ENCODE measurements at places on chromosomes 16 and 17.

GRCh38 chr16:51211148-51211547 is 60.1 kb upstream of the SALL1 start:
- DNase-seq: no peak

GRCh38 chr17:39118674-39119419 is 32.6 kb downstream of the PLXDC1 start:
- no peak for DNase-seq

GRCh38 chr16:58958749-58959148 is 224.6 kb upstream of the GOT2 start:
- no peak for DNase-seq

DNA sequence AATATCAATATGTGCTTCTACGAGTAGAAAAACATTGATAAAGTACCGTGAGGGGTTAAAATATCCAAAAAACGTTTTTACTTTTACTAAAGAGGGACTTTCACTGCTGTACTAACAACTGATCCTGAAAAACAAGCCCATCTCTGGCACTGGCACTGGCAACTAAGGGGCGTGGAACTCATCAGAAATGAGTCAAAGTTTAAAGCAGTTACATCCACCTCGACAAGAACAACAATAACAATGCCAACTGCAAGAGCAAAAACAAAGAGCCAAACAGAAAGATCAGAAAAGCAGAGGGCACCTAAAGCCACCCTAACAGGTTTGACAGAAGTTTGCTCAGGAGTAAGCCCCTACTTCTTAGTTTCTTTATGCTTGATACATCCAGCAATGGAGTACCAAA is 13.1 kb downstream of the MBTPS1 start:
- no peak for DNase-seq

DNA sequence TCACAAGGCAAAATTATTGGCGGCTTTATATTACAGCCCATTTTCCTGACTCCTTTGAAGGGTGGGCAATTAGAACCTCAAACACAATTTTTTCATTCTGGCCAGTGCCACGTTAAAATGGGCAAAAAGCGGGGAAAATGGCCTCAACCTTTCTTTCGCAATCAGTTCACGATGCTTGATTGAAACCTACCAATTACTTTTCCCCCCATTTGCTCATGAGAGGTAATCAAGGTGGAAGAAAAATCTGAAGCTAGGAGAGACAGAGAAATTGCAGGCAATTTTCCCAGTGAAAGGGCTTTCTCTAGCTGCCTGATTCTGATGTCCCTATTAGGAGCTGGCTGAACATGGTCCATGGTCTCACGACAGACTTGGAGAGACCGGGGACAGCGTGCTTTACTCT is 215.1 kb downstream of the SLC39A11 start:
- DNase-seq: no peak

GRCh38 chr17:74659889-74660288 is 36.4 kb upstream of the CD300E start:
- no peak for DNase-seq

GRCh38 chr17:50832267-50832863 is 3.0 kb upstream of the WFIKKN2 start:
- no peak for DNase-seq

GRCh38 chr17:28518578-28518977 is 12.4 kb downstream of the FOXN1 start:
- DNase-seq: no peak

- DNase-seq: no peak
Observed at GRCh38 chr17:44133918-44134476, 7.7 kb upstream of the HROB start.

DNA sequence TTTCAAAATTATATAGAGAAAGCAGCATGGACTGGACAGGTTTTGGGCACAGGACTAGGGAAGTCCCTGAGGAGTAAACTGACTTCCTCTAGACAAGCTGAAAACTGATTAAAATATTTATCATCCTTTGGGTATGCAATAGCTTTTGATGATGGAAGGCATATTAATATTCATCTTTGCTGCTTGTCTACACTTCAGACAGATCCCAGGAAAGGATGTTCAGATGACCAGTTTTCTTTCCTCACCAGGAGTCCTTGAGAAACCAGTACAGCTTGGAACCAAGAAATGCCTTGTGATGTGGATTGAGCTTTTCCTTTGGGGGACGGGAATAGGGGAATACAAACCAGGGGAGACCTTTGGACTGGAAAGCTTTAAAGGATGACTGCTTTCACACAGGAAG is 195.5 kb downstream of the FTO start:
- no peak for DNase-seq

- no peak for DNase-seq
Observed at GRCh38 chr16:3949946-3950342, 69.4 kb upstream of the CREBBP start.

- DNase-seq: no peak
Observed at GRCh38 chr16:57196753-57197152, 10.6 kb downstream of the RSPRY1 start.

GRCh38 chr17:65489413-65490155 is 71.9 kb downstream of the AXIN2 start:
- no peak for DNase-seq

DNA sequence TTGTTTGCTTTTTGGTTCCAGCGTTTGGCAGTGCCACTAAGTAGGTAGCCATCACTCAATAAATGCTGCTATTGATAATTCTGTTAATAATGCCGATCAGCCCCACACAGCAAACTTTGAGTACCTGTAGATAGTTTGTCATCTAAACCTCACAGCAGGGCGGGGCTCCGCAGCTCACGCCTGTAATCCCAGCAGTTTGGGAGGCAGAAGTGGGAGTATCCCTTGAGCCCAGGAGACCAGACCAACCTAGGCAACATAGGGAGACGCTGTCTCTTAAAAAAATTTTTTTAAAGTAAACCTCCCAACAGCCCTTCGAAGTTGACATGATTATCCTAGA is 1.6 kb downstream of the BFAR start:
- DNase-seq: no peak

DNA sequence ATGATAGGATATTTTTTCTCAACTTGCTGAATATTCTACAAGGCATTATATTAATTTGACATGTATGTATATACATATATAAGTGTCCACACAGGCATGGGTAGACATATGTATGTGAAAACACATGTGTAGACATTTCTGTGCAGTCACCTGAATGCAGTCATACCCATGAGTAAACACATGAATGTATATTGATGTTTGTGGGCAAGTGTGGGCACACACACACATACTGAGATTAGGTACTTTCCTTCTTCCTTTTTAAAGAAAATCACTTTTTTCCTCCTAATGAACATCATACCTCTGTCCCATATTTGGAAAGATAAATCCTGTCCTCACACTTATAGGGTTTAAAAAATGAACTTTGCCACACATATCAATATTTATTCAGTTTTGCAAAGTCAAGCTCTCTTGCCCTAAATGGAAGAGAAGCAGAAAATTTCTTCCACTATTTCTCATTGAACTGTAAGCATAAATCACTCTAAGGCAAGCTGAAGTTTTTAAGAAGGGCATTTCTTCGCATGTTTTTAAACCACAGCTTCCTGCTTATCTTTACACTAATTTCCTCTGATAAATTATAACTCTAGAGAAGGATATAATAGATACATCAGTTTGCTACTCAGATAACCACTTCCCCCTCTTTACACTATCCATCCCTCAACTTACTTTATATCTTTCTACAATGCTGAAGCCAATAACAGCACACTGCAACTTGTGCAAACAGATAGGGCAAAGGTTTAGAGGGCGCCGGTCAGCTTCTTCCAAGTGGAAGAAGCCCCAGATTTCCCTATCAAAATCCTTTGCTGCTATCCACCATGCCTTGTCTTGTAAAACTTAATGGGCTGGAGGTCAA is 49.6 kb upstream of the LRRC37A3 start:
- no peak for DNase-seq

- DNase-seq: no peak
Observed at GRCh38 chr16:47625115-47625567, 164.0 kb downstream of the PHKB start.

DNA sequence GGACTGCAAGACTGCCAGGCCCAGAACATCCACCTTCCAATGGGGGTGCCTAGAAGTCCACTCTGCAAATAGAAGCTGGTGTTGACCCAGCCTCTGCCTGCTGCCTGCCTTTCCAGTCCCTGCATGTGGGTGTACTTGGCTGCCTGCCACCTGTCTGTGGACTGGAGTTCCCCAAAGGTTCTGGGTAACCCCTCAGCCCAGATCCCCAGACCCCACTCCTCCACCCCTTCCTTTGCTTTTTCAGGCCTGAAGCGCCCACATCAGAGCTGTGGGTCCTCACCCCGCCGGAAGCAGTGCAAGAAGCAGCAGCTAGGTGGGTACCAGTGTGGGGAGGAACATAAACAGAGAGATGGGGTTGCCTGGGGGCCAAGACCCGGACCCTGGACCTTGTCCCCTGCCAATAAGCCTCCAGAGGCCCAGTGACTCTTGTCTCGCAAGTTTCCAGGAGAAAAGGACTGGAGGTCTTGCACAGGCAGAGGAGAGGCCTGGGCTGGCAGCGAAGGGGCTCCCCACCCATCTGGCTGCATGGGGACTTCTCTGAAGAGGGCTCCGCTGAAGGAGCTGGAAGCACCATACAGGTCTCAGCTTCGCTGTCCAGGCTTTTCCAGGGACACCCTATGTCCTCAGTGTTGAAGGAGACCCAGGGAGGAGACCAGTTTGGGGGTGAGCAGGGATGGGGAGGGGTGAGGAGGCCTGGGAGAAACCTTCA is 34.3 kb downstream of the NLRC5 start:
- no peak for DNase-seq

DNA sequence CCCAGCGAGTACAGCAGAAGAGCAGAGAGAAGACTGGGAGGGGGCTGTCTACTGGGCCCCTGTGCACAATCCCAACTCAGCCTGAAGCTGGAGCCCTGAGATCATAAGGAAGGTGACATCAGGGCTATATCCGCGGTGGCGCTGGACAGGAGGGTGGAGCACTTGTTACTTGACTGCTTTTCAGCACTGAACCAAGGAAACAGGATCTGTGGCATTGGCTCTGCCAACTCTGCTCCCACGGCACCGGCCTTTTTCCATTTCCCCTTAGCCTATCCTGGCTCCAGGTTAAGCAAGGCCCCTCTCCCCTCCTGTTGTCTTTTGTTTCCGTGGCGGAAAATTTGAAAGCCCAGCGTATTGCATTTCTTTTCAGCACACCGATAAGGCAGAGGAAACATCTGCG is 125.0 kb upstream of the IRX3 start:
- no peak for DNase-seq

GRCh38 chr17:29376667-29377270 is 13.4 kb upstream of the TAOK1 start:
- DNase-seq: peak; percentile 41

Data from AG09309 (cell line).